Heart right ventricle (tissue), 16 donors: ENCODE measurements at places on chromosomes 16 and 17. TPM values are rescaled to one million over a fixed set of nuclear protein-coding genes. Genes with fewer than 3 reads are reported as not detected.

Gene ASGR1
- 0.76 TPM for total RNA-seq

Gene DNAI2
- not detected for total RNA-seq

Gene SLC22A31
- total RNA-seq = not detected

Gene CCDC78
- 0.25 TPM for total RNA-seq

Gene MYH8
- not detected for total RNA-seq

Gene CDR2
- total RNA-seq = 5.3 TPM

Gene TNFRSF13B
- total RNA-seq = not detected

Gene PRAC2
- not detected for total RNA-seq

Gene IRX6
- 16.5 TPM for total RNA-seq

Gene MT4
- not detected for total RNA-seq

Gene G6PC3
- 34.3 TPM for total RNA-seq

Gene PRSS33
- total RNA-seq = not detected
